ENCODE measurements at places on chromosomes 4 and X.

- no peak for DNase-seq
Measured at GRCh38 chrX:139495324-139495723, 35.2 kb upstream of the F9 start.

GRCh38 chr4:28436191-28437080 lies 1575.8 kb downstream of the STIM2 start:
- DNase-seq: no peak

GRCh38 chr4:8045909-8046308 lies 106.2 kb upstream of the AFAP1 start:
- no peak for DNase-seq

GRCh38 chr4:63904201-63904600 lies 505.0 kb downstream of the TECRL start:
- no peak for DNase-seq

DNA sequence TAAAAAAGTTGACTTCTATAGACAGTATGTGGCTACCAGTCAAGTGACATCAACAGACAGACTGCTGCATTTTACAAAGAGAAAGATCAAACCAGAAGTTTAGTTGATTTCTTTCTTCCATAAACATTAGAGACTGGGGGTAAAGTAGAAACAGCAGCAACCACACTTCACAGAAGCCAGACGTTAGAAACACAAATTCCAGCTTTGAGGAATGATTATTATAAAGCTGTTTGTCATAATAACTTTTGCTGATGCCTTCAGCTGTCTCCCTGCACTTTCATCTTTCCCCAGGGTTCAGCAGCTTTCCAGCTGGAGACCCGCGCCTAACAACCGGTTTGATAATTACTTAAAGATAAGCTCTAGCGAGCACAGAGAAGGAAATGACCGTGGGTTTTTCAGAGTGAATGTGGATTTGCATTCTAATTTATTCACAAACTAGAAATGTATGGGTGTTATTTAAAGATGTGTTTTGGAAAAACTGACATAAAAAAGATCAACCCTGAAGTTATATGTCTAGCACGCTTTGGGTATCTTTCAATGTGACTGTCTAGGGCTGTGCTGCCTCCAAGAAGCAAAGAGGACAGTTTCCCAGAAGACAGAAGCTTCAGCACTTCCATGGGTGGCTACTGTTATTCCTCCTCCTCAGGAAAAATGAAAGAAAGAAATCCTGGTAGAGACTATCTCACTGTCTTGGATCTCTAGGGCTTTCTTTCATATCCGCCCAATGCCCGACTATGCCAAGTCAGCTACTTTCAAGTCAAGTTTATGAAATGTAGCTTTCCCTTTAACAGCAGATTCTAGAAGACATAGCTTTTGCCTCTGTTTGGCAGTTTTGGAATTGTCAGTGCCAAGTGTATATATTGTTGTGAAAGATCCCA lies 15.0 kb upstream of the ENAM start:
- no peak for DNase-seq

GRCh38 chr4:24328711-24329110 lies 255.6 kb downstream of the DHX15 start:
- no peak for DNase-seq

All from islet precursor cell (in vitro differentiated cells).